Heart right ventricle (tissue), 16 donors: ENCODE measurements at places on chromosomes 3 and 15. TPM values are rescaled to one million over a fixed set of nuclear protein-coding genes. Genes with fewer than 3 reads are reported as not detected.

DNA sequence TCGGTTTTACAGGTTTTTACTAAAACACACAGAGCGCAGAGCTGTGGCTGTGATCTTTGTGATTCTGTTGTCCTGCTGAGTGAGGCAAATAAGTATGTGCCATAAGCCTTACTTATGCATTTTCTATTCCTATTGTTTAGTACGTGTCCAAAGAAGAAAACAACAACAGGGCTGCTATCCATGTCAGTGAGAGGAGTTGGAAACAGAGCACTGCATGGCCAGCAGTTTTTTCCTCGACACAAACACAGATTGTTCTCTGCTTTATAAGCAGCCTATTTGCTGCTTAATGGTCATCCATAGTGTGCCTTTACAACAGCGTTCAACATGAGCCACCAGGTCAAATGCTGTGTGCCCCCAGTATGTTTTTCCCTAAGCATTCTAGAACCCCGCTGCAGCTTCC lies 79.8 kb downstream of the SHQ1 start:
- no peak overlapping the region for H3K4me3 ChIP-seq
- H3K4me1 ChIP-seq: peaks cover 21% of the 10 kb centered on the region
- H3K36me3 ChIP-seq: no peaks in the 10 kb centered on the region
- no peak overlapping the region for H3K27ac ChIP-seq
- DNase-seq: no peak

- no peaks in the 10 kb centered on the region for H3K27me3 ChIP-seq
- no peaks in the 10 kb centered on the region for H3K36me3 ChIP-seq
- H3K4me3 ChIP-seq: no peak overlapping the region
- peaks cover 3% of the 10 kb centered on the region for H3K4me1 ChIP-seq
- no peak overlapping the region for H3K27ac ChIP-seq
Measured at GRCh38 chr15:67005294-67005996, 60.0 kb upstream of the SMAD3 start.

GRCh38 chr15:66291816-66292570 lies 1.4 kb upstream of the DIS3L start:
- peaks cover 22% of the 10 kb centered on the region for H3K4me1 ChIP-seq
- no peak overlapping the region for H3K27ac ChIP-seq
- DNase-seq: no peak

Gene GATM
- total RNA-seq: 61.5 TPM
